ENCODE measurements at places on chromosomes 2 and 18. TPM values are rescaled to one million over a fixed set of nuclear protein-coding genes. Genes with fewer than 3 reads are reported as not detected.

Gene SLC4A3
- 0.29 TPM for polyA plus RNA-seq

Gene NTSR2
- not detected for polyA plus RNA-seq

Gene EML4
- 11.1 TPM for polyA plus RNA-seq

Gene RNU2-63P
- polyA plus RNA-seq = 60.5 TPM

Gene GPR155
- 0.57 TPM for polyA plus RNA-seq

Gene TMEM37
- polyA plus RNA-seq = 13.6 TPM

Gene SLC9A4
- not detected for polyA plus RNA-seq

Gene ARHGEF33
- polyA plus RNA-seq = 0.15 TPM

Gene RGPD4
- polyA plus RNA-seq = not detected

Gene GNLY
- not detected for polyA plus RNA-seq

Gene FLACC1
- 0.14 TPM for polyA plus RNA-seq

Gene UGT1A6
- polyA plus RNA-seq = not detected

Gene TRIM43
- not detected for polyA plus RNA-seq

Gene RTP5
- polyA plus RNA-seq = not detected

Gene NEU2
- not detected for polyA plus RNA-seq

Gene MEX3C
- polyA plus RNA-seq = 23.4 TPM

Gene ZC3H6
- 0.46 TPM for polyA plus RNA-seq

Gene FER1L5
- polyA plus RNA-seq = not detected

Gene KCNG2
- not detected for polyA plus RNA-seq

Gene CIDEA
- polyA plus RNA-seq = not detected

Gene DNAJC5G
- 1.4 TPM for polyA plus RNA-seq

Gene NCKAP5
- 0.47 TPM for polyA plus RNA-seq

Gene IGFBP2
- 261 TPM for polyA plus RNA-seq

Gene SPR
- polyA plus RNA-seq = 22.0 TPM

Gene SNTG2
- polyA plus RNA-seq = not detected

Gene NEU4
- not detected for polyA plus RNA-seq

Gene HOXD10
- polyA plus RNA-seq = not detected

Gene SLC25A52
- 0.06 TPM for polyA plus RNA-seq

Gene ST6GAL2
- polyA plus RNA-seq = not detected

Gene PLCD4
- polyA plus RNA-seq = 2.2 TPM

Gene TTN
- polyA plus RNA-seq = 0.10 TPM

Gene CAVIN2
- polyA plus RNA-seq = 210 TPM

Gene ADCYAP1
- polyA plus RNA-seq = not detected

Gene KLHL30
- polyA plus RNA-seq = not detected

Gene C2orf80
- not detected for polyA plus RNA-seq

Gene MARCHF4
- 11.3 TPM for polyA plus RNA-seq

Gene ABCB11
- polyA plus RNA-seq = 0.16 TPM

Gene IL18R1
- 2.9 TPM for polyA plus RNA-seq

Gene CFC1
- not detected for polyA plus RNA-seq

Gene CREG2
- 0.48 TPM for polyA plus RNA-seq

Gene ELP2
- polyA plus RNA-seq = 37.8 TPM

Gene SH3YL1
- 12.5 TPM for polyA plus RNA-seq

Gene MSGN1
- not detected for polyA plus RNA-seq

Gene MAP3K19
- polyA plus RNA-seq = not detected
